Stimulated activated CD8-positive, alpha-beta memory T cell treated with anti-CD3 and anti-CD28 coated beads, Interleukin-2, amount 100 ng/mL, for 1 hour (primary cell): ENCODE measurements at places on chromosomes 11 and 22.

GRCh38 chr11:73200256-73200655 lies 17.8 kb upstream of the P2RY2 start:
- DNase-seq, result no peak

DNA sequence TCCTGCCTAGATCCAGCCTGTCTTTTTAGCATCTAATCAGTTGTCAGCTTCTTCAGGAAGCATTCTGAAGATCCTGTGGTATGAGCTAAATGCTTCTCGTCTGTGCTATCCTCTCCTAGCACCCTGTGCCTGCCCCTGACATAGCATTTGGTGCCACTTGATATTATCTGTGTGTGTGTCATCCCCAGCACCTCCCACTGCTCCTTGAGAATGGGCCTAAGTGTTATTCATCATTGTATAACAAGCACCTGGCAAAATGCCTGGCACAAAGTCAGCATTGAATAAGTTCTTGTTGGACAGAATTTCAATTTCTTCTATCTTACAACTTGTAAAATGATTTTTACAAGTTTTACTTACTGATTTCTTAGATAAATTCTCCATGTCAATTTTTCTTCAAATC lies 28.1 kb upstream of the OLFML1 start:
- no peak for DNase-seq

DNA sequence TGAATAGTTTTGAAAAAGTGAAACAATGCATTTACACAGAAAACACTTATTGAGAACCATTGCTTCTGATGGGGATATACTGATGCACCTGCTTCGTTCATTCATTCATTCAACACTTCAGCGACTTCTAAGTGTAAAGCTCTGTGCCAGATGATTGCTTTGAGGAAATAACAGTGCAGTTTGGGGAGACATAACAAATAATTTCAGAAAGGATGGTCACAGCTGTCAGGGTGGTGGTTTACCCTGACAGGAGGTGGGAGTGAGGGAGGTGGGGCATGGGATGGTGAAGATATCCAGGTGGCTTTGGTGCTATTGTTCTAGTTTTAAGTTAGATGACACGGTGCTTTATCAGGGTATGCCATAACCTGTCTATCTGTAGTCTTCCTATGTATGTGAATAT lies 344.1 kb downstream of the LARGE1 start:
- DNase-seq, result no peak

- no peak for DNase-seq
Measured at GRCh38 chr11:2374456-2375201, 2.5 kb upstream of the CD81 start.

DNA sequence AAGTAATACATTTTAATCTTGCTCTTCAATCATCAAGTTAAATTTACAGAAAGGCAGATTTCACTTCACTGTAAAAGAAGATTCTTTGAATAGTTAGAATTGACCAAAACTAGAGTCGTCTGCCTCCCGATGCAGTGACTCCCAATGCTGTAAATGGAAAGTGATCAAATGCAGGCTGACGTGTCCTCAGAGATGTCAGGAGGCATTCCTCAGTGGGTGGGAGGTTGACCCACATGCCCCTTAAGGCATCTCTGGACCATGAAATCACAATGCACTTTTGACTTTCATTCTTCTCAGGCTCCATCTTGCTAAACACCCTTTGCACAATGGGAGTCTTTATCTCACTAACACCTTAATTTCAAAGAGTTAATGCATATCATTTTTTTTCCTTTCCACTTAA lies 19.0 kb upstream of the CECR2 start:
- DNase-seq, result no peak

DNA sequence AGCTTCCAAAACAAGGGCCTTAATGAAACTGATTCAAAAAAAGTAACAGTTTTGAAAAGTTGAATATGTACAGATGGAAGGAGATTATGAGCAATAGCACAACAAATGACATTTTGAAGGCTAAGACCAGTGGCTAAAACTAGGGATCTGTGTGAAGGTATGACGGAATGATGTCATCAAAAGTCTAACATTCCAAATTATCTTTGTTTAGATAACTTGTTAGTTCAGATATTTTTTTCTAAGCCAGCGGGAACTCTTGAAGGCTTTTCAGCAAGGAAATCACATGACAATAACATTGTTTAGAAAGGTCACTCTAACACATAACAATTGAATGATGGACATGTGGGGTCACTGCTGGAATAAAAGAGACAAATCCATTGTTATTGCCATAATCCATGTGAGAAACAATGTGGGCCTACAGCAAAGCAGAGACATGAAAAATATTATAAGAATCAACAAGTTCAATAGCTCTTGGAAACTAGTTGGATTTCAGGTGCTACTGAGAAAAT lies 260.5 kb downstream of the CASP12 start:
- no peak for DNase-seq

DNA sequence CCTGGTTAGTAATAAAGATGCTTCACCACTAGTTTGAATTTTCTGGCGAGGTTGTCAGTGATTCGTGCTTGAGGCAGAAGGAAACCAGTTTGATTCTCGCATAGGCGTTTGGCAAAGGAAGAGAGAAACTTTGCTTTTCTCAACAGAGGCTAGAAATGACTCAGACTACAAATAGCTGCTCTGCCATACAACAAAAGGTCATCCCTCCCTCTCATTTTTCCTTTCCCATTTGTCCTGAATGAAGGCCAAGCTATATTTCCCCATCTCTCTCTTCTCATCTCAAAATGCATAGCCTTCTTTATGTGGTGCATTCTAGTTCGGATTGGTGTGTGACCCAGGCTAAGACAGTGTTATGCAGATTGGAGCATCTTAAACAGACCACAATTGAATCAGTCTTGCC lies 741.4 kb downstream of the NTM start:
- no peak for DNase-seq

- DNase-seq, result no peak
Measured at GRCh38 chr11:47233989-47234668, 14.5 kb downstream of the ACP2 start.

DNA sequence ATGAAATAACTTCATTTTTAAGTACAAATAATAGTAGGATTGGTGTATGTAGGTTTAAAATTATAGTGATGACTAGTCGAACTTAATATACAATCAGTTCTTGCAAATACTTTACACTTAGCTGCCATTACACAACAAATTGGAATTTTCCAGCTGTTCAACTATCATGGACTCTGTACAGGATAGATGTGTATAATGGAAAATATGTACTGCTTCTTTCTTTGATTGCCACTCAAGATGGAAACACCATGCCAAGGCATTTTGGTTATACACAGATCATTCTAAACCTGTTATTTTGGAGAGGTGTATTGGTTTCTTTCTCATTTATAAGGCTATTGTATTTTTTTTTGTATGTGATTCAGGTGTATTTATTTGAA lies 24.4 kb upstream of the CRTAM start:
- DNase-seq, result no peak

DNA sequence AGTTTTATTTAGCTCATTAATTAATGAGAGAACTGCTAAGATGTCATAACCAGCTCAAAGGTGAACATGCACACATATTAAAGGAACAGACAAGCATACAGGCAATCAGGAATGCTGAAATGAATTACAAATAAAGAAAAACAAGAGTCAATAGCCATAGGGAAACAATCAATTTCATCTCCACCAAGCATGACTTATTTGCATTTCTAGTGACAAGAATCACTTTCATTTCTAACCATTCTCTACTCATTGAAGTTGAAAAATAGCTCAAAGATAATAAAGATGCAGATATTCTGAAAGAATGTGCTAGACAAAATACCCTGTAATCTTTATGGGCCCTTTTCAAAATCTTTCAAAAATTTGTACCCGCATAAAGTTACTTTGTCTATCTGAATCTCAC lies 23.2 kb downstream of the ISX start:
- no peak for DNase-seq

- DNase-seq, result no peak
Measured at GRCh38 chr11:36431429-36432092, 78.5 kb downstream of the TRAF6 start.

DNA sequence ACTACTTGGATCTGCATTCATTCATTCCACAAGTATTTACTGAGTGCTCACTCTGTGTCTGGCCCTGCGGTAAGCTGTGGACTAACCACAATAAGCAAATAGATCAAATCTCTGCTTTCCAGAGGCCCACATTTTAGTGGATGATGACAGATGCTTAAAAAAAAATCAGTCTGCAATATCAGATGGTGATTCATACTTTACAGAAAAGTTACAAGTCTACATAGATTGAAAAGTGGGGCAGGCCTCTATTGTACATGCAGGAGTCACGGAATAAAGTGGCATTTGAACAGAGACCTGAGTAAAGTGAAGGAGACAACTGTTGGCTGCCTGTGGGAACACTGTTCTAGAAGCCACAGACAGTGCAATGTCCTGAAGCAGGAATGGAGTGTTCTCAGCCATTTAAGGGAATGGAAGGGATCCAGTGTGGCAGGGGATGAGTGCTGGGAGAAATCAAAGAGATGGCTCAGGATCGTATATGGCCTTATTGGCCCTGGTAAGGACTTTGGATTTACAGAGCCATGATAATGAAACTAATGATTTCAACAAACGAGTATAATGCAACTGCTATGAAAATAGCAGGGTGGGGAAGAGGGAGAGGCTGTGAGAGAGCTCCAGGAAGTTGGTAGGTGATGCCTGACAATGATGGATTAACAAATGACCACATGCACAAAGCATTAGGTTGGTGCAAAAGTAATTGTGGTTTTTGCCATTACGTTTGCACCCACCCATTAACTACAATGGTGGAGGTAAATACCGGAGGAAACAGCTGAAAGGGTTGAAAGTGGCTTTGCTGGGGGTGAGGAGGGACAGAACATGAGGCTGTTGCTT lies 31.1 kb downstream of the TMEM45B start:
- no peak for DNase-seq

- no peak for DNase-seq
Measured at GRCh38 chr11:47123094-47123493, 53.6 kb downstream of the ARFGAP2 start.

- DNase-seq, result no peak
Measured at GRCh38 chr22:38213319-38213989, 11.7 kb downstream of the MAFF start.

DNA sequence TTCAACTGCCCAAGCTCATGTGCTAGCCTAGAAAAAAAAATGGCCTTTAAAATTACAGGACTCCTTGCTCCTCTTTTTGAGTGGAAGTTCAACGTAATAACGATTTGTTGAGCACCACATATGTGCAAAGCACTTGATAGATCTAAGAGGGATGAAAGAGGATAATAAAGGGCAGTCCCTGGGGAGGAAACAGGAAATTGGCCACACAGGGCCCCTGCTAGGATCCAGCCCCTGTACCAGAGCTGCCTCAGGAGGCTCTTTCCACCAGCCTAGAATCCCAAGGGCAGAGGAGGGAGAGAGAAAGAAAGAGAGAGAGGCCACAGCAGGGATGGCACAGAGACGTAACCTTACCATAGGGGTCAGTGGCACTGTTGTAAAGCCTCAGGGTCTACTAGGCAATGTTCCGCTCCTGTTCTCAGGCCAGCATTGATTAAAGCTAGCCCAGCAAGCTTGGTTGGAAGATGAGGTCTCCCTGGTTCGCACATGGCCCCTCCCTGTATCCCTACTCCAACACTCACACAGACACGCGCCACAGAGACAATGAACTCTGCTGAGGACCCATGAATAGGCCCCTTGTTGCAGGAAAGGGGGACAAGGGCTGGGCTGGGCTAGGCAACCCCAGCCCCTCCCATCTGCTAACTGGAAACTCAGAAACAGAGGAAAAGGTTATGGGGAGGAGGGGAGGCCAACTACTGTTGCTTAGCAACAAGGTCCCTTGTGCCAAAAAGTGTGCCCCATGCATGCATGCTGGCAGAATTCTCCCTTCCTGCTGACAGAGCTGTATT lies at the start of gene TMPRSS5:
Gene TMPRSS5, minus strand, starts transcription at position 438 of the 785 bp plus-strand sequence. Its CDS starts 84 bp downstream, at position 354.
- DNase-seq, result no peak

DNA sequence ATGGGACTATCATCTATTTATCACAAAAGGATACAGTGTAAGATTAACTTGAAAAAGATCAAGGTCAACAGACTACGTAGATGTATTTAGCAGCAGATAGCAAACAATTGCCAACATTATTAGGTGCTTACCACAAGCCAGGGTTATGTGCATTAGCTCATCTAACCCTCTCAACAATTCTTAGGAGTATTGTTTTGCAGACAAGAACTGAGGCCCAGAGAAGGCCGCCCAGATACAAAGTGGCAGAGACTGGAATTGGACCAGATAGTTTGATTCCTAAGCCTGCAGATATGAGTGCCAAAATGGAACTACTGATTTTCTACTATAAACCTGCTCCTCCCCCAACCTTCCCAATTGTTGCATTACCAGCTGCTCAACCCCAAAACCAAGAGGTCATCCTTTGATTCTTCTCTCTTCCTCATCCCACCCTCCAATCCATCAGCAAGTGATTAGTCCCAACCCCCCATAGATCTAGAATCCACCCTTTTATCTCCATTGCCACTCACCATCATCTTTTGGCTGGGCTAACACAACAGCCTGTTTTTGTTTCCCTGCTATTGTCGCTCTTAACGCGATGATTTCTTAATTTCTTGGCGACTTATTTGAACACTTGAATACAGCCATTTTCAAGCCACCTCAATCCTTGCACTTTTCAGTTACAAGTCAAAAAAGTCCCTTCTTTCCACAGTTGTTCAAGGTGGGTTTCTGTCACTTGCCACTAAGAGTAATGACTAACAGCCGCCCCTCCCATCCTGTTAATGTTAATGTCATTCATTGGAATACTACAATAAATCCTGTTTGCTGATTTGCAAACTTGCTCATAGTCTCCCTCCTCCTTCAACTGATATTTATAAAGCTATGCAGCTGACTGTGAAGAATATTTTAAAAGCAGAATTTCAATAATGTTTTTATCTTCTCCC lies 2.7 kb downstream of the TMEM123 start:
- no peak for DNase-seq

DNA sequence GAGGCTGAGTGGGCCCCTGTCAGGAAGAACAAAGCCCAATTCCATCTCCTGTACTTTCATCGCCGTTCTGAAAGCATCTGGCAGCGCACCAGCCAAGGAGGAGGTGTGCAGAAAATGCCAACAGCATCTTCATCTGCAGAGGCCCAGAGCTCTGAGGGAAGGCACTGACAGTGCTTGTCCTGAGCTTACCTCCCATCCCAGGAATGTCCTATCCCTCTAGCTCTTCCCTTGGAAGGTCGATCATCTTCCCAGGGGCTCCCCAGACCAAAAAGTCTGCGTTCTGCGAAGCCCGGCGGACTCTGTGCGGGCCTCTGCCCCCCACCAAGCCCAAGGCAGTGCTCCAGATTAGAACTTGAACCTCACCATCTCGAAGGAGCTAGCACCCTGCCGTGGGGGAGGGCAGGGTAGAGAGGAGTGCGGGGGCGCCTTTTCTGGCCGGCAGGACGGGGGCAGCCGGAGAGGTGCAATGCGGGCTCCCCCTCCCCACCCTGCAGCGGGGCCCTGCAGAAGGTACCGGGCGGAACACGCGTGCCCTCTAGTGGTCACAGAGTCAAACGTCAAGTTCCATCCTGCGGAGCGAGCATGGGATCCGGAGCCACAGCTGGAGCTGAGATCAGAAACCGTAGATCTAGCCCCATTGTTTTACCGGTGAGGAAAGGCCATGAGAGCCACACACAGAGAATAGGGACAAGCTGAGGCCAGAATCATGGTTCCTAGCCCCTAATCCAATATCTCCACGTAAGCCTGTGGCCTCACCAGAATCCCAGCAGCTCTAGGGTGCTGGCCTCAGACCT lies 5.0 kb downstream of the SCN2B start:
- DNase-seq, result peak; percentile 33

GRCh38 chr11:121634273-121634672 lies 181.5 kb upstream of the SORL1-AS1 start:
- DNase-seq, result no peak
